Liver (tissue), 10 donors: ENCODE measurements at places on chromosomes 12 and 14.

DNA sequence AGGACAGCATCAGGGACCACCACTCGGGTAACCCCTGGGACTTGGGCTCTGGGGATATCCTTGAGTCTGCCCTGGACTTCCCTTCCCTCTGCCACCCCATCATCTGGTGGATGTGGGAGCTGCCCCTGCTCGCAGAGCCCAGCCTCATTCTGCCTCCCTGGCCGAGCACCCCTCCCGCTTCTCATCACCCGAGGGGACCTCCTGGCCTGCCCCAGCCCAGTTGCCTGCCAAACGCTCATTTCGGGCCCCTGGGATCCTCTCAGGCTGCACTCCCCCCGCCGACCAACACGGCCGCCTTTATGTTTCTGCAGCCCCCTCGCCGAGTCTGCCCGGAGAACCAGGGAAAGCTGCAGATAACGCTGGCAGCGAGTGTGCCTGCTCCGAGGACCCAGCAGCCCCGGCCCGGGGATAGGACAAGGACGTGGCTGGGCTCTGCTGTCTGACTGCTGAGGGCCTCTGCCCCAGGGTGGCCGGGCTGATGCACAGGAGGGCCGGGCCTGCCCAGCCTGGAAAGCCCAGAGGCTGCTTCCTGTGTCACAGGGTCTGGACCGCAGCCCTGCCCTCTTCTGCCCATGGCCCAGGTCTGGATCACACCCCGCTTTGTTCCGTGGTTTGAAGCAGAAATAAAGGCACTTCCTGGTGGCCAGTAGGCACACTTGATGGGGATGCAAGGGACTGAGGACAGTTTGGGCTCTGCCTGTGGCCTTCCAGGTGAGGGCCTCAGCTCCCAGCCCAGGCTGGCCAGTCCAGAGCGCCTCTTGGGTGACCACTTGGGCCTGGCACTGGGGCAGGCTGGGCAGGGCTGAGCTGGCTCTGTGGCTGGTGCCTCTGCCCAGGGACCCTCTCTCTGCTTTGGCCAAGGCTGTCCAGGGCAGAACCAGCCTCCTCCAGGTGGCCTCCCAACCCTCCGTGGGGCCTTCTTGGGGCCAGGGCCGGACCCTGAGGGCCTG is 4.9 kb upstream of the EXOC3L4 start:
- H3K36me3 ChIP-seq, result no peaks in the 10 kb centered on the region
- no peak for DNase-seq
- no peak overlapping the region for H3K27ac ChIP-seq

DNA sequence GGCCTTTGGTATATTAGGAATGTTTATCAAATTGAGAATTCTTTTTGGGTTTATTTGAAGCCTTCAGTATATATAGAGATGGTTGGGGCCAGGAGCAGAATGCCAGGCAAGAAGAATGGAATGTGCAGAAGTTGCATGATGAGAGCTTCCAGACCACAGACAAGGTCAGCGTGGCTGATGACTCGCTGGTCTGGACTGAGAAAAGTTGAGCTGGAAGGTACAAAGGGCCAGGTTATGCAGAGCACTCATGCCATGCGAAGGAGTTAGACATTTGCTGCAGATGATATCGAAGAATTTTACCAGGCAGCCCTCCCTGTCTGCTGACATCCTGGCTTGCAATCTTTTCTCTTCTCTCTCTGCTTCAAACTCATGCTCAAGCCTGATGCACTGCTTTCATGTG is 196.2 kb upstream of the ARHGAP5 start:
- no peaks in the 10 kb centered on the region for H3K4me1 ChIP-seq
- H3K4me3 ChIP-seq, result no peak overlapping the region
- H3K27me3 ChIP-seq, result no peaks in the 10 kb centered on the region
- H3K36me3 ChIP-seq, result no peaks in the 10 kb centered on the region

DNA sequence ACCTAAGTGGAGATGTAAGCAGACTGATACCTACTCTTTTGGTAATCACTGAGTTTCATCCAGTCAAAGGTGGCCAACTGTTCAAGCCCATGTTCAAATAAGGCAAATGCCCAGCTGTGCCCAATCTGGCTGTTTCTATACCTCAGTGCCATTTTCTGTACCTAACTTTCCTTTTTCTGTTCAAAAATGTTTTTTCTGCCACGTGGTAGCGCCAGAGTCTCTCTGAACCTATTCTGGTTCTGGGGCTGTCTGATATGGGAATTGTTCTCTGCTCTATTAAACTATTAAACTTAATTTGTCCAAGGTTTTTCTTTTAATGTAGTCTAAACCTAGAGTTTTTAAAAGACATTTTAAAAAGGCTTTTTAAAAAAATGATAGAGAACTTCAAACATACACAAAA is 391.2 kb downstream of the NOVA1 start:
- H3K4me1 ChIP-seq, result no peaks in the 10 kb centered on the region
- no peaks in the 10 kb centered on the region for H3K36me3 ChIP-seq
- peaks cover 5% of the 10 kb centered on the region for H3K27me3 ChIP-seq
- no peak overlapping the region for H3K27ac ChIP-seq
- no peak for DNase-seq
- H3K4me3 ChIP-seq, result no peak overlapping the region

DNA sequence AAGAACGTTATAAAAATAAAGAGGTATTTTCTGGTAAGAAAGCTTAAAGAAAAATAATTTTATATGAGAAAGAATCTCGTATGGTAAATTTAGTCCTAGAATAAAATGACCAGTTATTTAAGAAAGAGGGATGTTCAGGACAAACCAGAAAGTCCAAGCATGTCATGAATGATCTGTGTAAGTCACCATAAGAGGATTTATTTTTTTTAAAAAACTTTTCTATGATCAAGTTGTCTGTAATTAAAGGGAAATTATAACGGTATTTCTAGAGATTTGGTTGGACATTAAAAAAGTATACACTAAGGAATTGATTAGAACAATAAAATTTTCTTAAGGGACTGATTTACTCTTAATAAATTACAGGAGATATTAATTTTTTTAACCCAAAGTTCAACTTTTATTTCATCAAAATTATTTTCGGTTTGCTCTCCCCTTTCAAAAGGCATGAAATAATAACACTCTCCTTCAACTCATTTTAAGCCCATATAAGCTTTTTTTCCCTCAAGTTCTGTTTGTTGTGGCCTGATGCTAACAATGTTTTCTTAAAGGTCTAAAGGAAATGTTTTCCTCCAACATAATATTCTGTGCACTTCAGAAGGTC is 49.9 kb upstream of the CPSF6 start:
- DNase-seq, result no peak
- no peak overlapping the region for H3K4me3 ChIP-seq
- H3K27ac ChIP-seq, result no peak overlapping the region
- no peaks in the 10 kb centered on the region for H3K27me3 ChIP-seq
- no peaks in the 10 kb centered on the region for H3K4me1 ChIP-seq

- no peak for DNase-seq
- no peaks in the 10 kb centered on the region for H3K27me3 ChIP-seq
- H3K27ac ChIP-seq, result no peak overlapping the region
- no peak overlapping the region for H3K4me3 ChIP-seq
Measured at GRCh38 chr14:100580316-100581227, 6.6 kb downstream of the BEGAIN start.

DNA sequence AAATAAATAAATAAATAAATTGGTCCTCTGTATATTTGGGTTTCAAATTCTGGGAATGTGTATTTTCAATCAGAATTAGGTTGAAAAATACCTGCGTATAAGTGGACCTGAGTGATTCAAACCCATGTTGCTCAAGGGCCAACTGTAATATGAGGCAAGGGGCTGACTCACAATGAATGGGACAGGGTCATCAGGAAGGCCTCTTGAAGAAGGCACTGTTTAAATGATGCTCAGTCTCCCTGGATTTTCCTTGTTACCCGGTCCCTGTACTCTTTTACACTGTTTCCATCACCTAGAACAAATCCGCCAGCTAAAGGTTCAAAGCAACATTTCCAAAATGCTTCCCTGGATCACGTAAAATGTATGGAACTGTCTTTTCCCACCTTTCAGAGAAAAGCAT is 3.8 kb downstream of the PSMB5 start:
- H3K36me3 ChIP-seq, result peaks cover 11% of the 10 kb centered on the region
- peaks cover 6% of the 10 kb centered on the region for H3K4me1 ChIP-seq
- H3K27me3 ChIP-seq, result no peaks in the 10 kb centered on the region
- H3K4me3 ChIP-seq, result no peak overlapping the region

DNA sequence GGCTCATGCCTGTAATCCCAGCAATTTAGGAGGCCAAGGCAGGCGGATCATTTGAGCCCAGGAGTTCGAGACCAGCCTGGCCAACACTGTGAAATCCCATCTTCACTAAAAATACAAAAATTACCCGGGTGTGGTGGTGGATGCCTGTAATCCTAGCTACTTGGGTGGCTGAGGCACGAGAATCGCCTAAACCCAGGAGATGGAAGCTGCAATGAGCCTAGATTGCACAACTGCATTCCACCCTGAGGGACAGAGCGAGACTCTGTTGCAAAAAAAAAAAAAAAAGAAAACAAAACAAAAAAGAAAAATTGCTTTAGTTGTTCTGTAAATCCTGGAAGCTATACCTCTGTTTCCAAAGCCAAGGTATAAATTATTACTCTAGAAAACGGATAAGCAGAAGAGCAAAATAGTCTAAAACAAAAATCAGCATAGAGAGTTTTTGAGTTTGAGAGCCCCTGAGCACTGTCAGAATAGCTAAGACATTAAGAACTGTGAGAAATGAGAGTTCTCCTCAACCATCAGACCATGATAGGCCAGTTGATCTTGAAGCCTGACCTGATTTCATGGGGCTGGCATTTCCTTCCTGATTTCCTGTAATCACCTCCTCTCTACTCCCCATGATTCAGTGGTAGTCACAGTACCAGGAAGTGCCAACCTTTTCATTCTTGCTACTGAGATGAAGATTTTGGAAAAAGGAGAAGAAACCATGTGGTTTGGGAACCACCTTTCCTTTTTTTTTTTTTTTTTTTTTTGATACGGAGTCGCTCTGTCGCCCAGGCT is 31.7 kb downstream of the ATP2A2 start:
- H3K4me3 ChIP-seq, result no peak overlapping the region
- no peaks in the 10 kb centered on the region for H3K27me3 ChIP-seq
- peaks cover 4% of the 10 kb centered on the region for H3K36me3 ChIP-seq
- H3K27ac ChIP-seq, result peak overlapping the region; percentile 18

DNA sequence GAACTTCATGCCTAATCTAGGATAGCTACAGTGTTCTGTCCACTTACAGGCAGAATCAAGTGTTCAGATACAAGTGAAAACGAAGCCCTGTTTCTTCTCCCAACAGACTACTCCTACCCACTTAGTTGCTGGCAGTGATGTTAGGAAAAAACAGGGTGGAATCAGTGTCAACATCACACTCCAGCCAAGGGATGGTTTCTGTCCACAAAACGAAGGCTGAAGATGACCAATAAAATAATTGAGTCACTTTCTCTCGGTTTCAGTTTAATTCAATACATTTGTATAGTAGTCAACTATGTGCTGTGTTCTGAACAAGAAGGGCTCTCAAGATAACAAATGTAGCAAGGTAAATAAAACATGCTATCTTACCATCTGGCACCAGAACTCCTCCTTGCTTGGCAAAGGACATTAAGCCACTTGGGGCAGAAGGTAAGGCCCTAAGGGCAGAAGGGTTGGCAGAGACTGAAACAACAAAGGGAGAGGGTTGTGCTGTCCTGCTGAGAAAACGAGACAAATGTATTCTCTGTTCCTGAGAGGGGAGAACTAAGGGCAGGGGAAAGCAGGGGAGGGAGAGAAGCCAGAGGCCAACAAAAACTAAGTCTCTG is 393.6 kb downstream of the DPF3 start:
- no peak for DNase-seq
- H3K36me3 ChIP-seq, result no peaks in the 10 kb centered on the region
- no peaks in the 10 kb centered on the region for H3K4me1 ChIP-seq
- no peaks in the 10 kb centered on the region for H3K27me3 ChIP-seq
- H3K4me3 ChIP-seq, result no peak overlapping the region

DNA sequence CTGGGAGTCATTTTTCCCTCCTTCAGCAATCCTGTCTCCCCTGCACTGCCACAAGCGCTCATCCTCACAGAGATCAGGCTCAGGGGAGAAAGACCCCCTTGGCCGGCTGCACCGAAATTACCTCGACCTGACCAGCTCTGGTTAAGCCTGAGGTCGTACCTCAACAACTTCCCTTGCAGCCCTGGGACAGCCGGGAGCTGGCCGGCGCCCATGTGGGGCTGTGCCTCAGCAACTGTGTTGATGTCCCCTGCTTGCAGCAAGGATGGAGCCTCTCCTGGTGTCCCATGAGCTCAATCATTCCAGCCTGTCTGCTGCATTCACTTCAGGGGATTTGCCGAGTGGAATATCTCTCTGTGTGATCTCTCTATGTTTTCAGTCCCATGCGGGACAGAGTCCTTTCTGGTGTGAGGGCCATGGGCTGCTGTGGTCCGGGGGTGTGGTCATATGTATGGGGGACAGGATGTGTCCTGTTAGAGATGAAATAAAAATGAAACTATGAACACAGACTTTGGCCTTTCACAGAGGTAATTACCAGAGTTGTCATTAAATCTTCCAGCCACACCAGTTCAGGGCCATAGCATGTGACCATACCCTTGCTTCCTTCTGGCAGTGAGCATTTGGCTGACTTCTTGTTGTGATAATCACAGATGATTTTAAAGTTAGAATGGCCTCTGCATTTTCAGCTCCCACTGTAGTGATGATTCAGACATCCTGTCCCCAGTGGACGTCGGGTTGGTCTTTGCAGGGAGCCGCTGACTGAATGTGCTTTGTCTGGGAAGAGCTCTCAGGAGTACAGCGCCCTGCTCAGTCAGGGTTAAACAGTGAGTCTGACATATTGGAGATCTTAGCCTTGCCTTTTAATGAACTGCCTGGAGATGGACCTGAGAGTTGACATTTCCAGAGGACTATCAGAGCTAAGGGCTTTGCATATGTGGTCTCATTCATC is 405.9 kb downstream of the AACS start:
- no peaks in the 10 kb centered on the region for H3K36me3 ChIP-seq
- no peak overlapping the region for H3K27ac ChIP-seq
- no peaks in the 10 kb centered on the region for H3K4me1 ChIP-seq
- no peak for DNase-seq
- H3K27me3 ChIP-seq, result no peaks in the 10 kb centered on the region

DNA sequence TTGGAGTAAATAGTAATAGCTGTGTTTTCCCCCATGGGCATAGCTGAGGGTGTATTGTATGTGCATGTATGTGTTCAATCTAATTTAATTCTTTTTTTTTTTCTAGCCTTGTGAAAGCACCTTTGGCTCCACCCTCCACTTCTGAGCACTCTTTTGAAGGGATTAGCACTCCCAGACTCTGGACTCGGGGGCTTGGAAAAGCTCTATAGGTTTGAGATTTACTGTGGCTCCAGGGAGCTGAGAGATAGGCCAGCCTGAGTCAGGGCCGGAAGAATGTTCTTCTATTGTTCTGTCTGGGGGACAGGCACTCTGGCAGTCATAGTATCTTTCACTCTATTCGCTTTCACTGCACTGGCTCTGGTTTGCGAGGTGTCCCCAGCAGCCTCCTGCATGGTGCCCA is 540.0 kb upstream of the TBX3 start:
- H3K36me3 ChIP-seq, result no peaks in the 10 kb centered on the region
- no peaks in the 10 kb centered on the region for H3K4me1 ChIP-seq
- no peak overlapping the region for H3K27ac ChIP-seq
